ENCODE measurements at places on chromosomes 11 and 22.

GRCh38 chr11:22044126-22044525, 148.8 kb upstream of the ANO5 start:
- DNase-seq, result no peak

DNA sequence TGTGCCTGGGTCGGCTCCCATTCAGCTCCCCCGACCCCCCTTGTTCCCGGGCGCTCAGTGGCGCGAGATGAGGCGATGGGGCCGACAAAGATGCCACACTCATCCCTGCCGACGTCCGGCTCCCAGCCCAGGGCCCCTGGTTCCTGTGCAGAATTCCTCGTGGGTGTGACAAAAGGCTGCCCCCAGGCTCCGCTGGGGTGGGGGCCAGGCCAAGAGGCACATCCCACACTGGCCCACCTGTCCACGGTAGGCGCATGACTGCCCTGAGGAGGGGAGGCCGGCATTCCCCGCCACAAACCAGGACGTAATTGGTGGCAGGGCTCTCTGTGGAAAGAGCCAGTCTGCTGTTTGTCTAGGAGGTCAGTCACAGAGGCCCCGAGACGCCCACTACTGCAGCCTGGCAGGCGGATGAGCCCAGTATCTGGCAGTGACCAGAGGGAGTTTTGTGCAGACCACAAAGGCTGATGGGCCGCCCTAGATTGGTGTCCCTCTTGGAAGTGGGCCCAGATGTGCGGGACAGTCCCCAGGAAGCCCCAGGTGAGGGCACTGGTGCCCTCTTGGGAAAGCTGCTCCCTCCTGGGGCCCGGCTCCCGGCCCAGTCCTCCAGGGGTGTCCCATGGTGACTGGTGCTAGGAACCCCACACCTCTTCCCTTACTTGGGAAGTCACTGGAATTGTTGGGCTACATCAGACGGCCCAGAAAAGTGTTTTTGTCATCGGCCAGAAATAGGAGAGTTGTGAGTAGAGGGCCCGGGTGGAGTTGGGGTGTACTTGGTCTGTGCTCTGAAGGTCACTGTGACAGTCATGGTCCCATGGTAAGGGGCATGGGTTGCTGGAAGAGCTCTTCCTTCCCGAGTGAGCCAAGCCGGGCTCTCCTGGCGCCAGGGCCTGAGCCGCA, 5.8 kb downstream of the CCND1 start:
- DNase-seq, result no peak

- no peak for DNase-seq
These were observed 375.3 kb downstream of the DYNC2H1 start for GRCh38 chr11:103484545-103484944.

- no peak for DNase-seq
These were observed 8.6 kb upstream of the TRIM29 start for GRCh38 chr11:120146413-120147093.

- DNase-seq, result no peak
These were observed 14.3 kb upstream of the AIFM3 start for GRCh38 chr22:20952544-20953341.

- no peak for DNase-seq
These were observed 3.9 kb downstream of the TMEM134 start for GRCh38 chr11:67465189-67465510.

- no peak for DNase-seq
These were observed 4.4 kb downstream of the TMEM109 start for GRCh38 chr11:60918251-60918938.

DNA sequence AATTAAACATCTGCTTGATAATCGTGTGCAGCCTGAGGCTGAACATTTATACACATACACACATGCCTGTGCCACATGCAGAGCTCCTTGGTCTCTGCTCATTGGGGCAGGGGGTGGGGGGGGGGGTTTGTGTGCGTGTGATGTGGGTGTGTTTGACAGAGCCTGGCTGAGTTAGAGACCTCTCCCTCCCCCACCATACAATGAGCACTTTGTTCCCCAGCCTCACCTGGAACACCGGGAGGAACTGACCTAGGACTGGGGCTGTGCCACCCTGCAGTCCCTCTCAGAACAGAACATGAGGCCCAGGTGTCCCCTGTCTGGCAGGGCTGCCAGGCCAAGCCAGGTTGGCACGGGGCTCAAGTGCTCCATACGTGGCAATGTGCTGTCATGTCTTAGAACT, 96.6 kb downstream of the TP53I11 start:
- DNase-seq, result no peak

GRCh38 chr11:100801225-100801999, 114.3 kb downstream of the ARHGAP42 start:
- DNase-seq, result no peak

GRCh38 chr11:68689737-68690625, 5.6 kb downstream of the GAL start:
- DNase-seq, result no peak

DNA sequence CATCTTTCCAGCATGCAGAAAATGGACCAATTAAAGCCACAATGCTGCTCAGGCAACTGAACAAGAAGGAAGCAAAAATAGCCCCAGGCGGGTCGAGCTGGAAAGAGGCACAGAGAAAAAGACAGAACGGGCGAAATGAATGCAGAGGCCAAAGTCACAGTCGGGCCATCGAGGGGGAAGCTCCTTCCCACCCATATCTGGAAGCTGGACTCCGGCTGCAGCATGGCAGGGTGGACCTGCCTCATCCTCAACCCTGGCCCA, 58.6 kb upstream of the PRDM11 start:
- DNase-seq, result no peak

GRCh38 chr11:289712-290620, 1.0 kb downstream of the PGGHG start:
- DNase-seq, result no peak

DNA sequence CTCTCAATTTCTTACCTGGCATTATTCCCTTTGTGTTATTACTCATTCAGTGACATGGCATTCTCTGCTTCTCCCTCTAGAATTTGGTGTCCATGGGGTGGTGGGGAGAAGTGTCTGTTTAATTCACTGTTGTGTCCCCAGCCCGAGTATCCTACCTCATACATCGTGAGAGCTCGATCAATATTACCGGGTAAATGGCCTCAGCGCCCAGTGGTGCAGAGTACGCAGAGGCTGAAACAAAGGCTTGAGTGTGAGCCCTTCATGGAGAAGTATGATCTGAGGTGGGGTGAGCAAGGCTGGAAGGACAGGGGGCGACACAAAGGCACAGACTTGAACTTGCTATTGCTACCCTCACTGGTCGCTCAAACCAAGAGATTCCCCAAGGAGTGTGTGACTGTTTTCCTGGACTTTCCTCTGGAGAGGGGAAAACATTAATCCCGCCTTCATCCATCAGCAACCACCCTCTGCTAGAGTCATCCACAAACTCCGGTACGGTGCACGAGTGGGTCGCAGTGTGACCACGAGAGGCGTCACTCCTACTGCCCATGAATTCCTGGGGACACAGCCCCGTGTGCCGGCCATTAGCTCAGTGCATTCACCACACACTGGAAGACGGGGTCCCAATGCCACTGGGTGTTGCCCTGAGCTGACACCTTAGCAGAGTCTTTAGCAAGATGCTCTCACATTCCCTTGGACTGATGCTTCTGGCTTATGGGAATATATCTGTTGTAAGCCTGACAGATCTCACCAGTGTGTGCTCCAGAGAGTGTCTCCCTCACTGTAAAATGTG, 35.0 kb upstream of the CCND1 start:
- no peak for DNase-seq

- DNase-seq, result no peak
These were observed 17.5 kb upstream of the SLC25A1 start for GRCh38 chr22:19195796-19196731.

DNA sequence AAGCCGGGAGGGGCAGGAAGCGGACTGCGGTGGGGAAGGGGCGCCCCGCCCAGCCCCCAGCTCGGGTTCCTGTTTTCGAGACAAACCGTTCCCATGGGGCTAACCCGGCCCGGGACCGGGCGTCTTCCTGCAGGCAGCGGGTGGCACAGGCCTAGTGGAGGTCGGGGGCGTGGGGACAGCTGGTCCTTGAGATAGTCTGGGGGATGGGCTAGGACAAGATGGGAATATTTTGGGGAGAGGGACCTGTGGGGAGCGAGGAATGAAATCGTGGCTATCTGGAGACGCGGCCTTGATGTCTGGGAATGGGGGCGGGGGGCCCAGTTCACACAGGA, 1.2 kb upstream of the RASGRP2 start:
- DNase-seq, result no peak

GRCh38 chr11:61164606-61165424, 3.6 kb upstream of the VPS37C start:
- no peak for DNase-seq

- DNase-seq, result no peak
These were observed 31.0 kb downstream of the TOB2 start for GRCh38 chr22:41415554-41415953.

DNA sequence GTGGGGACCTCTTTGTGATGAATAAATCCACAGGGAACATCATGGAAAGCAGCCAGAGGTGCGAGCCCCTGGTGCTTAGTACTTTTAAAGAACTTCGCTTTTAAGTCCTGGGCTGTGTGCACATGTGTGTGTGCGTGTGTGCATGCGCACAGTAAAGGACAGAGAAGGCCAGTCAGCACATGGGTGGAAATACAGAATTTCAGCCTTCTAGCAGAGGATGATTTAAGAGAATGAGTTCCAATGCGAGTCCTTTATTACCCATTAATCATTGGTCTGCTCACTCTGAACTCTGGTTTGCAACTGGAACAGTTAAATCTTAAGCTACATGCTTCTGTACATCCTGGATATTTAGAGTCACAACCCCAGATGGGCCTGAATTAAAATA, 18.9 kb downstream of the TEAD1 start:
- DNase-seq, result no peak

- no peak for DNase-seq
These were observed 6.7 kb upstream of the PAX6 start for GRCh38 chr11:31817621-31818424.

DNA sequence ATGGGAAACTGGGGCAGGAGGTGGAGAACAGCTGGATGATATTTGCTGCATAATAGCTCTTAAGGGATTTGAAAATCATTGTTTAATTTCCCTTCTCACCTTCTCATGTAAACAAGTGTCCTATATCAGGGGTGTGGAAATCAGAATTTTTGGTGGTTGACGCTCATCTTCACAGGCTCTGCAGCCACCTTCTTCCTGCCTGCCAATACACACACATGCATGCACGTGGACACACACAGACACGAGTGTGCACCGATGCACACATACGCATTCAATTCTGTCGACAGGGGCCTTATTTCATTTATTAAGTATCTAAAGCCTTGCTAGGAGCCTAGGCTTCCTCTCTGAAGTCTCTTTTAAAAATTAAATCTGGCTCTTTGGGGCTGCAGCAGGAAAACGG, 349.4 kb upstream of the NCAM1 start:
- no peak for DNase-seq

DNA sequence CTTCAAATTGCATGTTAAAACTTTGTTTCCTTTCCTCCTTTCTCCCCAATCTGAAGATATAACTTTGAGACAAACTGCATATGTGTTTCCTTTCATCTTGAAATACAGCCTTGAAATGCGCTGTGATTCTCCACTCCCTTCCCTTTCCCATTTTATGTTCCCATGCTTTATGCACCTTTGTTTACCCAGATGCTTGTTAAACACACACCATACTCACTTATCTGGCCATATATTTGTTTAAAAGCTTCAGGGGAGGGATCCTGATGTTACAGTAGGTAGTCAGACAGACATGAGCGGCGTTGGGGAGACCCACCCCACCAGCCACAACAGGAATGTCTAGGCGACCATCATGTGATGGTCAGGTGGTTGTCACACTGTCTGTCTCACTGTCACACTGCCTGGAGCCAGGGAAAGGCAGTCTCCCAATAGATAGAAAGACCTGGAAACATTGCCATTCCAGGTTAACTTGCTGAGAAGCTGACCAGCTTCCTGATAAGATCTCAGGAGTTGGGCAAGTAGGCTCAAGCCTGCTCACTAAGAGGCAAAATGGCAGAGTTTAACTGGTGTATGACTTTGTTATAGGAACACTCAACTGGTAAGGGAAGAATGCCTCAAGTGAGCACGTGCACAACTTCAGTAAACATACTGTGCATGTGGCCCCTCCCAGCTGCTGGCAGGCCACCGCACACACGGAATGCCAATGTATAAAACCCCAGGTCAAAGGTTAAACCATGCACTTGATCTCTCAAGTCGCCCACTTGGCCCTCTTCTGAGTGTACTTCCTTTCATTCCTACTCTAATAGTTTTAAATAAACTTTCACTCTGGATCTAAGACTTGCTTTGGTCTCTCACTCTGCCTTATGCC, 23.5 kb upstream of the MSANTD2 start:
- no peak for DNase-seq

GRCh38 chr11:36339888-36340287, 43.8 kb downstream of the PRR5L start:
- no peak for DNase-seq

GRCh38 chr11:22337596-22338485, at the start of gene SLC17A6:
Gene SLC17A6 (plus strand): TSS chr11:22338381. CDS start chr11:22338534, 153 bp downstream.
- no peak for DNase-seq

DNA sequence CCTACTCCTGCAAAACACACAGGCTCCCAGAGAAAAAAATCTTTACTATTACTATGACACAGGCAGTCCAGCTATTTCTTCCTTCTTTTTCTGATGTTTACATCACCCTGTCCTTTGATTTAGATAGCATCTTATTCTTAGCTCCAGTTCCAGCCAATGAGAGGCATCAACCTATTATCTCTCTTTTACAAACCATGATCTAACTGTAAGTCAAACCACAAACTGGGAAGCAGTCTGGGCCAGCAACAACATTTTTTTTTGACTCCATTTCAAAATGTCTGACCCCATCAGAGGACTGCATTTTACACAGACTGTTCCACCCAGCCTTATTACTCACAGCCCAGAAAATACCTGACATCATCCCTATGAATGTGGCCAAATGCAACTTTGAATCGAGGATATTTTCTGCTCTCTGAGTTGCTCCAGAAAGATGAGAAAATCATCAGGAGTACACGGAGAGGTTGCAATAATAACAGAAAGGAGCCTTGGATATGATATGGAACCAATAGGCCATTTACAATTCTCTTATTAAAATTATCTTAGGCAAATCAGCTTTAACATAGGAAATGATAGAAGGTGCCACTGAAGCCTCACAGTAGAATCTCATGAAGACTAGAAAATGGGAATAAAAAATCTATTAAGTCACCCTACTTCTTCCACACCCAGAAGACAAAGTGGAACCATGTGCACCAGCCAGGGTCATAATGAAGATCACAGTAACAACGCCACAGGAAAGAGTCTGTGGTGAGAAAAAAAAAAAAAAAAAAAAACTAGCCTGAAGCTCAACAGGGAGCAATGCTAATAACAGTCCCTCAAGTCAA, 21.2 kb downstream of the TBRG1 start:
- DNase-seq, result no peak

DNA sequence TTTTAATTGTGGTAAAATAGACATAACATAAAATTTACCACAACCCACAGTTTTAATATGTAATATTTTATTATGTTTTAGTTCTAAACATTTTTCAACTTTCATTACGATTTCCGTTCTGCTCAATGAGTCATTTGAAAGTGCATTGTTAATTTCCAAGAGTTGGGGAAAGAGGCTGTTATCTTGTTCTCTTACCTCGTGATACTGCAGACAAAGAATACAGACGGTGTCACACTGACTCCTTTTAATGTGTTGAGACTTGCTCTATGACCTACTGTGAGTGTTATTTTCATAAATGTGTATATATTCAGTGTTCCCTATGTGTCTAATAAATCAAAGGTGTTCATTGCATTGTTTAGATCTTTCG, 10.8 kb upstream of the RAC2 start:
- no peak for DNase-seq

GRCh38 chr11:32659672-32660071, 76.0 kb downstream of the EIF3M start:
- DNase-seq, result no peak
